ENCODE measurements at places on chromosomes 3 and 15.

DNA sequence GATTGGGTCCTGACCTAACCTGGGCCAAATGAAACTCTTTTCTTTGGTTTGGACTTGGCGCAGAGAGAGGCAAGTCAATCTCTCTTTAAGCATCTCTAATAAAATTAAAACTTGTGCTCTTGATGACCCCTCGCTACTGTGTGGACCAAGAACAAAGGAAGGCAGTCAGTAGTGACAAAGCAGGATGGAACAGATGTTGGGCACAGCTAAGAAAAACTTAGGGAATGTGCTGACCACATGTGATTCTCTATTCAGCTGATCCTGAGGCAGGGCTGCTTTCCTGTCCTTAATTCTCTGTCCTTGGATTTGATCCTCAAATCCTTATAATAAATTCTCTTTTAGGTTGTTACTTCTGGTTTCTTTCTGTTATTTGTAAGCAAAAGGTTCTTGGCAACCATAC, 259.9 kb downstream of the ZIC1 start:
- no peak for DNase-seq

GRCh38 chr3:141123677-141124410, 72.7 kb downstream of the SPSB4 start:
- no peak for DNase-seq

- DNase-seq = peak; percentile 50
These were observed 10.0 kb downstream of the ARMC8 start for GRCh38 chr3:138197058-138197457.

GRCh38 chr3:160454995-160455394, 5.4 kb upstream of the TRIM59 start:
- no peak for DNase-seq

DNA sequence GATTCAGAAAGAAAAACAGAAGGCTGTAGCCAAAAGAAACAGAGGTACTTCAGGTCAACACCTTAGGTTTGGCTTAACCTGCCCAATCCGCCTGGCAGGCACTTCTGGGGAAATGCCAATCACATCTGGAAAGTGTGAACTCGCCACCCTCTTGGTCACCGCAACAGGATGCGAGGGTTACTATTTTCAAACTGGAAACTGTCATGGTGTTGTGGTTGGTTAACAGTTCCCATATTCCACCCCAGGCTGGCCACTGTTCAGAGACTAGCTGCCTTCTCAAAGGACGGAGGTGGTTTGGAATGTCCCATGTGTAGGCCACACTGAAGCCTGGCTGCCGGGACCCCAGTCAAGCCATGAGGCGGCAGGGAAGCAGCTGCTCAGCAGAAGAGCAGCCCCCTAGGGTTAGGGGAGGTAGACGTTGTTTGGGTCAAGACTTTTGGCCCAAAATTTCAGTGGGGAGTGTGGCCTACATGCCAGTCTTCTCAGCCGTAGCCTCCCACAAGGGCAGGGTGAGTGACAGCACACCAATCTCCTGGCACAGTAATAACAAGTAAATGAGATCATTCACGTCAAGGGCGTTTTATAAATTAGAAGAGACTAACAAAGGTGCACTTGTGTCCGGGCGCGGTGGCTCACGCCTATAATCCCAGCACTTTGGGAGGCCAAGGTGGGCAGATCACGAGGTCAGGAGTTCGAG, 54.6 kb downstream of the UMPS start:
- DNase-seq = no peak

DNA sequence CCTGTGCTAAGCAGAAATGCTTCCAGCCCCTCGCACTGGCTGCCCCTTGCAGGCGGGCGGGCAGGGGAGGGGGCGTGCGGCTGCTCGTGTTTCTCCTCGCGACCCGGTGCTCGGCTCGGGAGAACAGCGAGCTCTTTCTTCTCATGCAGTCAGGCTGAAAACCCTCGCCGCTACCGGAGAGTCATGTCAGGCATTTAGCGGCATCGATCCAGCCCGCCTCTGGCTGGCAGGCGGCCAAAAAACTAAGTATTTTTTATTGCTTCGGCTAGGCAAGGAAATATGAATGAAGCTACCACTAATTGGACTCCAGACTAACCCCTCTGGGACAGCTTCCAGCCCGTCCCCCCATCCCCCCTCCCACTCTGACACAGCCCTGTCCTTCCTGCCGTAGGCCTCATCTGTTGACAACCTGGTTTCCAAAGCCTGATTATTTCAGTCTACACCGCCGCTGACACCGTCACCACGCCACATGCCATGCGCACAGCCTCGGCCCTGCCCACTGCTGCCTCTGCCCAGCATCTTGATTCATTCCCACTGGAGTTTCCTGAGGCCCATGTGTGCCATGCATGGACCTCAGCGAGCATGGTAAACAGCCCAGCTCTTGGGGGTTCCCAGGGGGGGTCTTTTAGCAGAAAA, 35.3 kb downstream of the TLE3 start:
- DNase-seq = peak; percentile 90

DNA sequence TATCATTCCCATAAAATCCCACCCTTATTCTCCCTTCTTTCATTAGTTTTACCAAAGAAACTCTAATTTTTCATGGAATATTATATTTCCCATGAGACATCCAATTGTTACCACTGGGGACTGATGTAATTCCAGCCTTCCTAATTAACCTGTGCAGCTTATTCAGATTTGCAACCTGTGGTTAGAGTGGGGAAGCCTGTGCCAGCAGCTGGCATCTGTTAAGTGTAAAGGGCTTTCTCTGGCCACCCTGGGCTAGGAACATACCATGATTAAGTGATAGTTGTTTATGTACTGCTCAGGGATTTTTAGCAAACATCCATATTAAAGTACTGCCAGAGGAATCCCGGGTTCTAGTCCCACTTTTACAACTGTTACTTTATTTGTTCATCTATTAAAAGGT, 78.2 kb downstream of the TPRG1 start:
- DNase-seq = no peak

DNA sequence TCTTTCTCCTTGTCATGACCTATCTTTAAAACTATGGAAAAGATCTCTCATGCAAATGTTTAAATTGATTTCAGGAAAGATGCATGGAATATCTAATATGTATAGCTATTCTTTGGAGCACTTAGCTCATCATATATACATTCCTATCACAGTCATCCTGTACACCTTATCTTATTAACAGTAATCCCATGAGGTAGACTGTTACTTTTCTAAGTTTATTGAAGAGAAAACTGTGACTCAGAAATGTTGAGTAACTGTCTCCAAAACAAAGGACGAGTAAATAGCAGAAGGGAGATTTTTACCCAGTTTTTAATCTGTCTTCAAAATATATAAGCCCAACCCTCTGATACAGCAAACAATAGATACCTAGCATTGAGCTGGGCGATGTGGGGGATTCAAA, 308.3 kb downstream of the GAP43 start:
- DNase-seq = peak; percentile 41

DNA sequence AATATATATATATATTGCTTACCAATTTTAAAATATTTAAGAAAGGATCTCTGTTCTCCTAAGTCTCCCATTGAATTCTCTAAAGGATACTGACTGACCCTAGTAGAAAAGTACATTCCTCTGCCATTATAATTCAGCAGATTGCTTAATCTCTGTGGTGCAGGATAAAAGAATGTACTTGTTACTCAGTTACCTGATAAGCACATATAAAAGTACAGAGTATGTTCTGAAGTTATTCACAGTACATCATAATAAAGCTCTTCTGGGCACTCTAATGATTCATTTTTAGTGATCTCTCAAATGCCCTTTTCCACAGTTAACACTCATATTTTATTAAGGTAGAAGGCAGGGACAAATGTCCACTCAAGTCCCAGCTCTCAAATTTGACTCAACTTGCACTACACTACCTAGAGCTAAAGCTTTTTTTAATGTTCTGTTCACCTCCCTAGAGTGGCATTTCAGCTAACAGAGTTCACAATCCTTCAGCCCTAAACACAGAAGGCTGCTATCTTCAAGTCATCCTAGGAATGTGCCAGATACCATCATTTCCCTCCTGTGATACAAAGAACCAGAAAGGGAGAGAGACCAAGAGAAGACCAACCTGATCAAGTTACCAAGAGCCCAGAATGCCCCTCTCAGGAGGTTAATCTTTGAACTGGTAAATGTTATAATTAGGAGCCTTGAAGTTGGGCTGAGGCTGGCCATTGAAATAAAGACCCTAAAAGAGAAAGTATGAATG, 53.3 kb downstream of the MEIS2 start:
- peak; percentile 70 for DNase-seq

DNA sequence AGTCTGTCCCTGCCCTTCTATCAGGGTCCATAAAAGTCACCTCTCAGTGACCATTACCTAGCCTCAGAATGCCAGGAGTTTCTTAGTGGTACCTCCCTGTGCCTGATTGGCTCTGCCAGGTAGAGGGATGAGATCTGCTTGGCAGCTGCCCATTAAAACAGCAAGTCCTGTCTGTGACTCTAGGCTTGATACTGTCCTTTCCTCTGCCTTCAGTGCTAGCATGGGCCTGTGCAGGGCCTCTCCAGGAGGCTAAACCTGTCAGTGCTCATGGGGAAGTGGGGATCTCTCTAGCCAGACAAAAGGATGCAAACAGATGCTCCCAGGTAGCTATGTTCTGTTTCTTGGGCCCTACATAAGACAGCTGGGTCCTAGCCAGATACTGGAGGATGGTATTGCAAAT, 10.0 kb upstream of the MANF start:
- DNase-seq = no peak

- no peak for DNase-seq
These were observed 185.7 kb upstream of the ZPLD1 start for GRCh38 chr3:102248981-102249705.

DNA sequence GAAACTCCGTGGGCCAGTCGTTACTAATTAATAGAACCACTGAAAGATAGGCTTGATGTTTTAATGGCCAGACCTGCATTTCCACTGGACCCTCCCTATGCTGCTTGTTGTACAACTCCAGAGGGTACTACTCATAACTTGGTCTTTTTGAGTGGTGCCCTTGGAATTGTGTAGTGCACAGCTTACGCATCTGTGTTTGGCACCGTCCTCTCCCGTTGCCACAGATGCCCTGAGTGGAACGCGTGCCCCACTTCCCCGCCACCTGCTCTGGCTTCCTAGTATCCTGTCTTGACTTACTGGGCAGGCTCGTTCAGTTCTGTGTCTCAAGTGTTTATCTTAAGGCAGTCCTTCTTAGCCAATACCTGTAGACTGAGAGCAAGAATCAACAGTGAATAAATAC, 78.7 kb downstream of the USP13 start:
- no peak for DNase-seq

GRCh38 chr3:133532951-133533350, 40.5 kb upstream of the CDV3 start:
- DNase-seq = peak; percentile 81

GRCh38 chr3:59450946-59451763, 401.3 kb upstream of the CFAP20DC start:
- no peak for DNase-seq

DNA sequence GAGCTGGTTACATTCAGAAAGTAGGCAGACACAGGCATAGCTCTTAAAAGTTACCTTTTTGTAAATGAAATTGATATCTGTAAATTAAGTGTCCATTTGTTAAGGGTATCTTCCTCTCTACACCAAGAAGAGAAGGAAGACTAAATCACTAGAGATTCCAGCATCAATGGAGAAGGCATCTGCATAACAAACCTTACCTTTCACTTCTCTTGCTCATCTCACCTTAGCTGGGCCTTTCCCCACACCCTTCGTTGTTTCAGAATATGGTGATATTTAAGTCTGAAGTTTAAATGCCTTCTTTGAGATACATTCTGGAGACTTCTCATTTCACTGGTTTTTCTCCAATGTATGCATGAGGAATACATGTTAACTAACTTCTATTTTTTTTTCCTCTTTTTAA, 54.5 kb upstream of the TGFBR2 start:
- no peak for DNase-seq

DNA sequence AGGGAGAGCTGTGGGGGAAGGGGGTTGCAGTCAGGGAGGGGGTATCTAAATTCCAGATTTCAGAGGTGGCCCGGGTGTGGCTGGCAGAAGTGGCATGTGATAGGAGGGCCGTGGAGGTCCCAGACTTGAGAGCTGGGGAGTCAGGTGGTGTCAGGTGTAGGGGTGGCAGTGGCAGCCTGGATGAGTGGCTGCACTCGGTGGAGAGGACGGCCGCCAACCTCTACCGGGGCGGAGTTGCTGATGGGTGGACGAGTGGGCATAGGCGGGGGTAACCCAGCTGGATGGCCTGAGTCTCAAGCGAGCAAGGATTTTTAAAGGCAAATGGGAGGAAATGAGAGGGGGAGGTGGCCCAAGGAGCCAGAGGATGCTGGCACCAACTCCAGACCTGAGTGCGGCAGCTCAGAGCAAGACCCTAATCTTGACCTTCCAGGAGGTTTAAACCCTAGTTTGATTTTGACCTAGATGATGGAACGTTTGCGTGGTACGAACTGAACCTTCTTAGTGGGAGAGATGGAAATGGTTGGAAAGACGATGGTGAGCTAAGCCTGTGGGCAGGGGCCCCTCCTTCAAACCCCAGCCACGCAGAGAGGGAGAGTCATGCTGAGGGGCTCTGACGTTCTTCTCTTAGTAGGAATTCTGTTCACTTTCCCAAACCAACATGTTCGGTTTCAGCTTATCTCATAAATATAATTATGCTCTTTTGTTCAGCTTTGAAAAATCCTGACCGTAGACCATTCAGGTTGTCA, 8.0 kb downstream of the TRAK1 start:
- DNase-seq = no peak

GRCh38 chr15:40157778-40158447, 3.0 kb upstream of the BUB1B start:
- DNase-seq = no peak

GRCh38 chr15:68553314-68553993, 25.3 kb upstream of the CORO2B start:
- DNase-seq = no peak

DNA sequence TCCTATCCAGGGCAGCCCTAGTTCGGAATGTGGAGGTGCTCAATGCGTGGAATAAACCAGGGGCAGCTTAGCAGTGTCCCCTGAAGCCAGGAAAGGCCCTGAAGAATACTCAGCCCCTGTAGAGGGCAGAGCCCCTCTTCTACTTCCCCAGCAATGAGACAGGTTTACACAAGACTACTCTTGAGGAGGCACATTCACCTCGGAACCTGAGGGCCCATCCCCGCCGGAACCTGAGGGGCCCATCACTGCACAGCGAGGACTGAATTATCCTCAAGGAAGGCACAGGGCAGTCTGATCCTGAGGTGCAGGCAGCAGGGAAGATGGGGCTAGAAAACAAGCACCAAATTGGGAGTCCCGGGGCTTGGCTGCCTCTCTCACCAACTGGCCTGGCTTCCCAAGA, 22.2 kb downstream of the CCDC13 start:
- no peak for DNase-seq

GRCh38 chr3:16721494-16721893, 116.3 kb upstream of the DAZL start:
- no peak for DNase-seq

GRCh38 chr15:55221090-55222011, 24.6 kb upstream of the RSL24D1 start:
- DNase-seq = peak; percentile 96

All from IMR-90 (cell line).